Left ventricle myocardium inferior (tissue), 1 donor: ENCODE measurements at places on chromosomes 13 and 19.

DNA sequence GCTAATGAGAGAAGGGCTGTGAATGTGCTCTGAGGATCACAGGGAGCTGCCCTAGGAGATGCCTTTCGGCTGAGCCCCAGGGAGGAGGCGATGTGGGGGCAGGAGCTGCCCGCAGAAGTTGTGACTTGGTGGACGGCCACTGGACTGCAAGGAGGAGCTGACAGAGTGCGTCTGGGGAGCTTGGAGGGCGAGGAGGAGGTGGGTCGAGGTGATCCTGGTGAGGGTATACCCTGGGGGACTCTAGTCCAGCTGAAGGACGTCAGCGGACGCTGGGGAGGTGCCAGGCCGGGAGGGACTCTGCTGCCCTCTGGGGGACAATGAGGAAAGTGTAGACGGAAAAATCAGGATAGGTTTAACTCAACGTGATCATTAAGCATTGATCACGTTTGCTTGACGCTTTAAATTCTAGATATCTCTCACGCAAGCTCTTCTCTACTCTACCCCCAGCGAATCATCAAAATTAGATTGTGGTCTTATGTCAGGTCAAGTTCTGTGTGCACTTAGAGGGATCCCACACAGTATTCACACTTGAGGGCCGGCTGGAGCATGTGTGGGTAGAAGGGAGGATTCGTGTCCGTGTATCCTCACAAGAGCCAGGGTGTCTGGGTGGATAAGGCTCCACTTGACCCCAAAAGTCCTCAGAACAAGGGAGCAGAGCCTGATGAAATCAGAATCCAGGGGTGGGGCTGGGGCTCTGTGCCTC lies 3.3 kb upstream of the CEACAM7 start:
- DNase-seq = no peak

GRCh38 chr13:24097064-24097463 lies 63.5 kb upstream of the SPATA13 start:
- DNase-seq = no peak

DNA sequence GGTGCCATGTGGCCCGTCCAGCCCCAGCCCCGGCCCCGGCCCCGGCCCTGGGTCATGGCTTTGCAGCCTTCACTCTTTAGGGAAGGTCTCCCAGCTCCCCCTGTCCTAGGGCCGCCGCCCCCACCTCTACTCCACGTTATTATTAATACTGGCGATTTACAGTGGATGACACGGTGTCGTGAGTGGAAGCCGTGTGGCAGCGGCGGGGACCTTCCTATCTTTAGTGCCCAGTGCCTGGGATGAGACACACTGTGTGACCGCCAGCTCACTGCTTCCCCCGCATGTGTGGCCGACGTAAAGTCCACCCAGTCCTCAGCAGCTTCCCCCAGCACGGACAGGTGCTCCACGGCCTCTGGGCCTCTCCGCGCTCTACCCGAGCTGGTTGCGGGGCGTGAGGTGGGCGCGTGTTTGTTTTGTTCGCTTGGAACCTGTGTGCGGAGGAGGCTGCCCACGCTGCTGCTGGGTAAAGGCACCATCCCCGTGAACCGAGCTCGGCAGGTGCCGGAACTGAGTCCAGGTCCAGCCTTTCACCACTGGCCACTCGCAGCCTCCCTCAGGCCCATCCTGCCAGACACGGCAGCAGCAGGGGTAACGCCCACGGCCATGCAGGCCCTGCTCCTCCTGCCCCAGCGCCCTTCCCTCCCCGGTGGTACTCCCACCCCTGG lies 70.9 kb upstream of the MCF2L start:
- DNase-seq = peak; percentile 9

DNA sequence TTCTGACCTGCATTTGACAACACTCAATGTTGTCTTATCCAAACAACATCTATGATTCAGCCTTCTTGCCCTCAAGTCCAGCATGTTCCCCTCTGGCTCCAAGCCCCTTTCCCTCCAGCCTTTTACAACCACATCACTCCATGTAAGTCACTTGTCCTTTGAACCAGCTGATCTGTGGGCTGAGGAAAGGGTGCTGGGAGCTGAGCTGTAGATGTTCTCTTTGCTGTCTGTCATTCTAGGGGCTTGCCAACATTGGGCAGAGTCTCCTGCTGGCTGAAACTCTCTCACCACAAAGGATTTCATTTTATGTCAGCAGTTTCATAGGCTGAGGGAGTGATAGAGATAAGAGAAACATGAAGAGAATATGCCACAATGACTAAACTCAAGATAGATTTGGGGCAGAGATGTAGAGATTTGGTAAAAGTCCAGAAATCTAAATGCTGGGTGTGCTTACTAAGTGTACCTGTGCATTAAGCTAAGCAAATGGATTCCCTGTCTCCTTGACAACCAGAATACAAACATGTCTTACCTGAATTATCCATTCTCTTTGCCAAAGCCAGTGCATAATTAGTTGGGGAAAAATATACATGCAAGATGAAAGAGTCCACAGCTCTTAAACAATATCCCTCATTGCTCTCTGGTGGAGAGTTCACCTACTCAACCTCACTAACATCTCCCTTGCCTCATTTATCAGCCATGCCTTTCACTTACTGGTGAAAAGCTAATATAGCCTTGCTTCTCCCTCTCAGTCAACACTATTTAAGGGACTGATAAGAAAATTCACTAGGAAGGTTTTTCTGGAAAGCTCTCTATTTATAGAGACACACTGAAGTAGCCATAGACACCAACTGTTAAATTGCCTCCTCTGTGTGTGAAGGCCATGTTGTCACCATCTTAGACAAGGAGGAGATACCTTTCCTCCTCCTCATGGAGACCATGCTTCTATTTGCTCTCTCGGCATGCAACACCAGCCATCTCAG lies 175.5 kb upstream of the SERP2 start:
- no peak for DNase-seq

DNA sequence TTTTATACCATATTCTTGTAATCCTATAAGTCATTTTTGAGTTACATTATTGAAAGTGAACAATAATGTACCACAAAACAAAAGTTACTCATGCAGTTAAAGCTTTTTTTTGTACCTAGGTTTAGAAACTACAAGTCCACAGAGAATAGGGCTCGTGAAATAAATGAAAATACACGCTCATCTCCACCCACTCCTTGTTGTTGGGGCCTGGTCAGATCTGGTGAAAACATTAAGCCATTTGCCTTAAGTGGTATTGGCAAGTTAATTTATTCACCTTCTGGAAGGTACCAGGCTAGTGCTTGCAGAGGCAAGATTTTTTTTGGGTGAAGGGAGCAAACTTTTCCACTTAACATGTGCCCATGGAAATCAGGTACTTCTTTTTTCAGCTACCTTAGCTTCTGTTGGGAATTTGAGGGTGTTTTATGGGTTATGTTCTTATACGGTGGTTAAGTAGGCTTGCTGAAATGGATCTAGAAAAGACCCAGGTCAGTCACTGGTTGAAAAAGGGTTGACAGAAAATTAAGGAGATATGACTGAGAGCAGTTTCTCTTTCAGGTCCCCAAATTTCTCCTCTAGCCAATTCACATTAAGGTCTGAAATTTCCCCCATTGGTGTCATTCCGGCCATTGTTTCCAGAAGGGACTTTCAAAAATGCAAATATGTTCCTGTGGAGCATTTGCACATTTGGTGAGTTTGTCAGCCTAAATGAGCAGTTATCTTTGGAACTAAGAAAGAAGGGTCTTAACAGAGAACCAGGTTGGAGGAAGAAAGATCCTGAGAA lies 143.3 kb downstream of the KCNRG start:
- no peak for DNase-seq

DNA sequence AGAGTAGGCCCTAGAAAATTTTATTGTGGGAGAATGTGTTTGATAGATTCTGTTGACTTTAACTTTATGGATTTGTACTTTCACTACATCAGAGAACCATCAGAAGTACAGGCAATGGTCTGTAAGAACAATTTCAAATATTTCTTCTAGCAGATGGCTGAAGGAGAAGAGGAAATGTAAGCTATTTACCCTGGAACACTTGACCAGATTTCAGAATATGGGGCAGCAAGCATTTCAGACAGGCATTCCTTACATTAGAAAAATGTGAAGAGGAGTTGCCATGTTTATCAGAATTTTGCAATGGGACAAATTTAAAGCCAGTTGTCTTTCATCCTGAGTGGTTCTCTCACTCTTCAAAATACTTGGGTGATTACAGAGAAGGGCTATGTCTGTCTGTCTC lies 7.5 kb downstream of the FRY start:
- DNase-seq = no peak

DNA sequence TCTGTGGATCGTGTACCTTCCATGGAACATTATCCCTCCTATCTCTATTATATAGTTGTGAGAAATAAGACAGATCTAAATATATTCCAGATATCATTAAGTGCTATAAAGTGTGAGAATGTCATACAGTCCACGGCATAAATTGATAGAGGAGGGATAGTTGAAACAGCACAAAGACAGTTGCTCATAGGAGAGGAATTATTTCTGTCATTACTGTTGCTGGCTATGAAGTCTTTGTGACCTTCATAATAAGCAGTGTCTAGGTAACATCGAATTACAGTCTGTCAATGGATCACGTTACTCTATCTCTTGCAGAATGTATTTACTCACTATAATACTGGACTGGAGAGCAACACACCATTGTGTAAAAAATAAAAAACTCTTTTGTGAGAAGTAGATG lies 671.5 kb upstream of the PCDH20 start:
- no peak for DNase-seq
